ENCODE measurements at places on chromosomes 7 and 10. TPM values are rescaled to one million over a fixed set of nuclear protein-coding genes. Genes with fewer than 3 reads are reported as not detected.

GRCh38 chr7:25611196-25611595, 382.9 kb upstream of the NPVF start:
- no peak for DNase-seq

GRCh38 chr10:27816320-27816719, 70.7 kb upstream of the MKX start:
- DNase-seq = no peak

DNA sequence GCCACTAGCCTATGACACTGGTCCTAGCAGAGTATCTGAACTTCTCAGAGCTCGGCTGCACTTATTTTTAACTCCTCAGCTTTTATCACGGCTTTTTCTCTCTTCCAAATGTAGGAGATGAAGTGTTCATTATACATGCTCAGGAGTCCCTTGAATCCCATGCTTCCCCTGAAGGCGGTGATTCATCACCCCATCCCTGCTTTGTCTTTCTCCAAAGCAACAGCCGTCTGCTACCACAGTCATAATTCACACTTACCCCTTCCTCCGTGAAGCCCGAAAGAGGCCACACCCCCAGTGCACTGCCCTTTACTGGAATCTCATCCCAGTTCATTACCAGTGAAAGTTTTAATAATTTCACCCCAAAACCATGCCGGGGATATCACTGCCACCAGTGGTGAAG, 301.5 kb upstream of the SHH start:
- DNase-seq = no peak

DNA sequence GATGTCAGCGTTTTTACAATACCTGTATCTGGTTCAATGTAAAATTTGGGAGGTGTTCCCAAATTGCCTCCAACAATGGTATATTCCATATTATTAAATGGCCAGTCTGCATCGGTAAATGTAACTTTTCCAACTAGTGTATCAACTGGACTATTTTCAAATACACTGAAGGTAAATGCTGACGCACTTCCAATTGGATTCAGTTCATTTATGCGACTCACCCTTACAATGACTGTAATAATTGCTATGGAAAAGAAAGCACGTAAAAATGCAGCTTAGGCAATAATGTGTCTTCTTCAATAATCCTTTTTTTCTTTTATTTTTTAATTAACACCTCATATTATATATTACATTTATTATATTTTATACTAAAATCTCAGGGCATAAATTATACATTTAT, 209.1 kb downstream of the HGF start:
- no peak for DNase-seq

GRCh38 chr7:30463405-30464145, 15.0 kb downstream of the NOD1 start:
- no peak for DNase-seq

- DNase-seq = no peak
Measured at GRCh38 chr7:18900803-18901202, 216.6 kb downstream of the TWIST1 start.

GRCh38 chr7:20788420-20788990, 1.8 kb upstream of the SP8 start:
- no peak for DNase-seq

DNA sequence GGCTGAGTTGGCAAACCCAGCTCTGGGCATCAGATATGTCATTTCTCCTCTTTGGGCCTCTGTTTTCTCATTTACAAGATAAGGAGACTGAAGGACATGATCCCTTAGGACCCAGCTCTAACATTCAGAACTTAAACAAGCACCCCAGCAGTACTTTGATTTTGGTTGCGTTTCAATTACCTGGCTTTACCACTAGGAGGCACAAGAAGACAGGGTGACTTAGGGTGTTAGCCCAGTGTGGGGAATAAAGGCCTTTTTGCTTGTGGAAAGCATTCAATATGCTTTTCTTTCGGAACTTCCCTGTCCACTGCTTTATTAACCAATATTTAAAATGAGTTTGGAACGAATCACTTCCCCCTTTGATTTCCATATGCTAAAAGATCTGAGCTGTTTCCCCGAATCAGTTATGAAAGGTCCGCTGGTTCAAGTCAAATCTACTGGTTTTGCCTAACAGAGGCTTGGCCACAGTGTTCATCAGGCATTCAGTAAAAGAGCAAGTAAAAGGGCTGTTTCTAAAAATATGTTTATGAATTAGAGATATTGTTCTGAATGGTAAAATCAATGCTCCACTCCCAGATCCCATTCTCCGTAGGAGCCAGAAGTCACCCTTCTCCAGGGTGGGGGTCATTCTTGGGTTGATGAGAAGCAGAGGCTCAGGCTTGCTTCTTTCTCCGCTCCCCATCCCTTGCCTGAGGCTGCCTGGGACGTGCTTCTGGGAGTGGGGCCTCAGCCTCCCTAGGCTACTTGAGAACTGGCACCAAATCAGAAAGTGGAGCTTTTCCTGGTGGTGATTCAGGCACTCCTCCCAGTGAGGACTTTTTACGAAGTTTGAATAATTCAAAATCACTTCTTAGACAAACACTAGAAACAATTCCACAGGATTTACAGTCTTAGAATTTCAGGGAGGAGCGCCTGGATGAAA, 105.5 kb downstream of the MYOF start:
- peak; percentile 75 for DNase-seq

GRCh38 chr7:126044662-126045061, 1115.0 kb upstream of the POT1 start:
- no peak for DNase-seq

DNA sequence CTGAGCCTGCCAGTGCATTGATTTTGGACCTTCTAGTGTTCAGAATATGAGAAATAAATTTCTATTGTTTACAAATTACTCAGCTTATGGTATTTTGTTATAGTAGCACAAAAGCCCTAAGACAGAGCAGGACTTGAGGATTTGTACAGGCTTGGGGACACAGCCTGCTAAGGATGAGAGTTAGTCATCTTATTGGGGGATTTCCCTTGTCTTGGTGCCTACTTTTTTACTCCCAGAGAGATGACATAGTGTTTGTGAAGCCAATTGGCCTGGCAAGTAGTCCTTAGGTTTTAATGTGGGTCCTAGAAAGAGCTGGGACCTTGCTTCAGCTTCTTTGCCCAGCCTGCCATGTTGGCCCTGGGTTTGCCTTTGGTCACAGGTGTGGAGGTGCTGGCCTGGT, 364.0 kb downstream of the REEP3 start:
- DNase-seq = no peak

- no peak for DNase-seq
Measured at GRCh38 chr10:119365773-119366599, 158.6 kb downstream of the GRK5 start.

PROSER2 gene
- 12.9 TPM for total RNA-seq

TUBB8 gene
- total RNA-seq = not detected

SUN3 gene
- total RNA-seq = not detected

KCNMA1 gene
- 44.5 TPM for total RNA-seq

CRYGN gene
- not detected for total RNA-seq

ARHGAP12 gene
- total RNA-seq = 25.1 TPM

PTPRN2 gene
- 14.7 TPM for total RNA-seq
